ENCODE measurements at places on chromosomes 11 and 22.

DNA sequence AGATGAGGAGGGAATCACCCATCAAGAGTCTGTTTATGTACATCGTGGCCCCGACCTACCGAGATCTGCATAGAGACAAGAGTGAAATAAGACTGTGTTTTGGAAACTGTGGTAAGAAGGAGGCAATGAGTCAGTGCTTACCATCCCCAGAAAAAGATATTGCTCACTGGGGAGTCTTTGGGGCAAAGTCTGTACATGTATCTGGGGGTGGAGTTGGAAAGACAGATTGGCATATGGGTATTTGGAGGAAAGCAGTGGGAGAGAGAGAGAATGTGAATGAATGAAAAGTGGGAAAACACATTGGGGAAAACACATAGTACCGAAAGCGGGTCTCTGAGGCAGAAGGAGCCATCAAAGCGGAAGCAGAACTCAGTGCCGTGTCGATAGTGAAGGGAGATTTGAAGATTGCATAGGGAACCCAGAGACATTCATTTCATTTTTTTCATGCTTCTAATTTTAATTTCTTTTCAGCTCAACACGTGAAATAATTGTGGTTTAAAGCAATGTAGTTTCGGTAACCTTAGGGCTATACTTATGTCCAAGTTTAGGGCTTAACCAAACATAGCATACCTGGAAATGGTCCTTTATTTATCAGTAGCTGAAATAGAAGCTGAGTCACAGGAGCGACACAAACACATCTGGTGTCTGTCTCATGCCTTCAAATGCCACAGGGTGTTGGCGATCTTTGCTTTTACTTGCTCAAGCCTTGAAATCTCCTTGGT lies 98.6 kb upstream of the CD44 start:
- DNase-seq, result no peak

DNA sequence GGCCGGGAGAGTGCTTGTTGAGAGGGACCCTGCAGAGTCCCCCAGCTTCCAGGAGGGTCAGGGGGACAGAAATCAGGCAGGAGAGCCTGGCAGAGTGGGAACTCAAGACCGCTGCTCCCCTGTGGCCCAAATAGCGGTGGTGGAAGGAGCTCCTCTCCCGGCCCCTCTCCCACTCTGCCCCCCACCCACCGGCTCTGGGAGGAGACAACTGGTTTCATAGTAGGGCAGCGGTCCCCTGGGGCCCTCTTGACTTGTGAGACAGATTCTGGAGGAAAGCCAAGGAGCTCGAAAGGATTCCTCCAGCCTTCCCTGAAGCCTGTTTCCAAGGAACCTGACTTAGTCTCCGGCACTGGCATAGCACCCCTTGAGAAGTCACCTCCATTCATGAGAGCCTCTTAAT lies 10.1 kb downstream of the PKNOX2 start:
- DNase-seq, result no peak

DNA sequence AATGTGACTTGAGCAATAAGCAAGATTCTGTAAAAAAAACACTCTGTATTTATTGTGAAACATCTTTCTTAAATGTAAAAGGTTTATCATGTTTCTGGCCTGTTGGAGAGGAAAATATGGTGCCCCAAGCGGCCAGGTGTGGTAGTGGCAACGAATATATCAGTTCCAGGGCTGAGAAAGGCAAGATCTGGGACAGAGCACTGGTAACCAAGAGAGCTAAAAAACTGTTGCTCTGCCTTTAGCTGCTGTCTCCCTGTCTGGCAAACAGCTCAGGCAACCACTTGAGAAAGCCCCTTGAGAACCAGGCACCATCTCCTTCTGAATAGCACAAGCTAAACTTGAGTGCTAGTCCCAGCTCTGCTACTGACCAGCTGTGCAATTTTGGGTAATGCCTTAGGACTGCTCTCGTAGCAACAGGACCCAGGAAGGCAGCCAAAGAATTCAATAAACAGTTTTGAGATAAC lies 129.9 kb downstream of the KCNC1 start:
- peak; percentile 11 for DNase-seq

- no peak for DNase-seq
These were observed 77.1 kb upstream of the MTMR2 start for GRCh38 chr11:96001037-96001436.

GRCh38 chr11:62295504-62295903 lies 3.4 kb downstream of the SCGB1D4 start:
- no peak for DNase-seq

- DNase-seq, result no peak
These were observed 105.8 kb downstream of the ARHGAP20 start for GRCh38 chr11:110606415-110606814.

DNA sequence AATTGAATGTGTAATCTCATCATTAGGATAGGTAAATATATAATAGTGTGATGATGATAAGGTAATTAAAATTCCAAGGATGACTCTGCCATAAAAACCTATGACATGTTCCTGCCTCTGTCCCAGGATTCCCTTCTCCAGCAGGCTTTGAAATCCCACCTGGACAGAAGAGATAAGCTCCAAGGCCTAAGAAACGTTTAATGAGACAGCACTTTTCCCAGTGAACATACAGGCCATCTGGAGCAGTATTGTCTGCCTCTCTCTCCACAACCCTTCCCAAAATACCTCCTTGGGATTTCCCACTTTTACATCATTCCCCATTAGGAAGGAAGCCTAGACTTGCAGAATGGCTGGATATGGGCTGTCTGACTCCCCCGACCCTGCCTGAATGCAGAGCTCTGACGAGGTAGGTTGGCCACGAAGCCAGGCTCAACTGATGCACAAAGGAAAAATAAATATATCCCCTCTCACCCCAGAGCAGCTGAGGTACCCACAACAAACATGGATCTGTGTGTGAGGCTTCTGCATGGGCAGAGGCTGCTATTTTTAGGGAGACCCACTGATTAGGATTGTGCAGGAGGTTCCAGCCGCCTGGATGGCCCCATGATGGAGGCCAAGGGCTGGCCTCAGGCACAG lies 71.0 kb downstream of the TMPRSS5 start:
- no peak for DNase-seq

- DNase-seq, result no peak
These were observed 59.7 kb upstream of the BARX2 start for GRCh38 chr11:129315781-129316579.

DNA sequence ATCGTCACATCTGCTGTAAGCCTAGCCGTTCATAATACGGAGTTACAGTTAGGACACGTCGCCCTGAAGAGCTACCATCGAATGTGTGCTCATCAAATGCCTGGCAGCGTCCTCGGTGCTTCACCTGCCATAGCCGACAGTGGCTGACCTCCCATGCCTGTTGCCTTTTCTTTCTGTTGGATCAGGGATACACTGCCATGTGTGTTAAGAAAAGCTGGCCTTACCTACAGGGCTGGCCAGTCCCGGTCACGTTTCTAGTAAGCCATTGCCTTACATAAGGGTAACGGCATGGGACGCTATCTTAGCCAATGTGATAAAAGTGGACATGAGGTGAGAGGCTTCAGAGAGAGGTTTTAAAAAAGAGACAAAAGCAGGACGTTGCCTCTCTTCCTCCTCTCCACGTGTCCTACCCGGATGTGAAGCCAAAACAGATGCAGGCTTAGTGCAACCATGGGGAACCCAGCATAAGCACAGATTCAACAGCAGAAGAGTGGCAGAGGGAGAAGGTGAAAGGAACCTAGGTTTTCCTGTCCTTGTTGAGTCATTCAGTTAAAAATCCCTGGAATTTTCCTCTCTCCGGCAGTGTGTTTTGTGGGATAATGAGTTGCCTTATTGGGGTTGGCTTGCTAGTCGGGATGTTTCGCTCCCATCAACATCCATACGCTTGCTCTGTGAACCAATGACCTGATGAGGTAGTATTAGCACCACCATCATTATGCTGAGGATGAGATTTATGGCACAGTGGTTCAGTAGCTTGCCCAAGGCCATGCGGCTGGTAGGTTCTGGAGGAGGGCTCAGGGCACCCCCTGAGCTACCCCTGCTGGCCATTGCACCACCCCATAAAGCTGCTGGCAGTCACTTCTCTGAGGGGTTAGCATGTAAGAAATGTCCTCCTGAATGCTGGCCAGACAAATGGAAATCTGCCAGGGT lies 67.4 kb upstream of the B3GAT1 start:
- DNase-seq, result no peak

- DNase-seq, result no peak
These were observed 108.7 kb upstream of the CD82 start for GRCh38 chr11:44456544-44457300.

All from hematopoietic multipotent progenitor cell treated with erythropoietin and hydrocortisone succinate and interleukin-3 and kit ligand, for 15 days (in vitro differentiated cells).